Activated gamma-delta T cell treated with Interleukin-2 at 50 U/mL for 16 hours (primary cell): ENCODE measurements at places on chromosomes 2 and 18.

- DNase-seq = peak; percentile 11
Measured at GRCh38 chr2:73981081-73982001, 3.4 kb upstream of the TET3 start.

- no peak for DNase-seq
Measured at GRCh38 chr2:10120877-10121574, 1.5 kb upstream of the RRM2 start.

GRCh38 chr2:231384970-231385369 lies 10.5 kb upstream of the B3GNT7 start:
- DNase-seq = no peak

- no peak for DNase-seq
Measured at GRCh38 chr2:173584676-173585458, 230.2 kb downstream of the CDCA7 start.

GRCh38 chr18:22429564-22429963 lies 11.8 kb upstream of the CTAGE1 start:
- no peak for DNase-seq

DNA sequence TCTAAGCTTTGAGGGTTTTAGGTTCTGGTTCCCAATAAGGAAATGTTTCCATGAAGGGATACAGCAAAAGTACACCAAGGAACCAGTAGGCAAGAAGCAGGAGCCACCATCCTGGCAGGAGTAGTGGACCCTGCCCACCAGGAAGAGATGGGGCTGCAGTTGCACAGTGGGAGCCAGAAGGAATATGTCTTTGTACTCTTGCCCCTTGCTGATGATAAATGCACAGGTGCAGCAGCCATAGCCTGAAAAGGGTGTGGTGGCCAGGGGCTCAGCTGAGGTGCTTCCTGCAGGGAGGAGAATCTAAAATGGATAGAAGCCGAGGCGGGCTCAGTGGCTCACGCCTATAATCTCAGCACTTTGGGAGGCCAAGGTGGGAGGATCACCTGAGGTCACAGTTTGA lies 27.5 kb downstream of the TMEM127 start:
- DNase-seq = no peak

GRCh38 chr2:150887926-150888325 lies 373.7 kb downstream of the RBM43 start:
- DNase-seq = no peak

- DNase-seq = no peak
Measured at GRCh38 chr2:144323946-144324345, 196.0 kb downstream of the ZEB2 start.

DNA sequence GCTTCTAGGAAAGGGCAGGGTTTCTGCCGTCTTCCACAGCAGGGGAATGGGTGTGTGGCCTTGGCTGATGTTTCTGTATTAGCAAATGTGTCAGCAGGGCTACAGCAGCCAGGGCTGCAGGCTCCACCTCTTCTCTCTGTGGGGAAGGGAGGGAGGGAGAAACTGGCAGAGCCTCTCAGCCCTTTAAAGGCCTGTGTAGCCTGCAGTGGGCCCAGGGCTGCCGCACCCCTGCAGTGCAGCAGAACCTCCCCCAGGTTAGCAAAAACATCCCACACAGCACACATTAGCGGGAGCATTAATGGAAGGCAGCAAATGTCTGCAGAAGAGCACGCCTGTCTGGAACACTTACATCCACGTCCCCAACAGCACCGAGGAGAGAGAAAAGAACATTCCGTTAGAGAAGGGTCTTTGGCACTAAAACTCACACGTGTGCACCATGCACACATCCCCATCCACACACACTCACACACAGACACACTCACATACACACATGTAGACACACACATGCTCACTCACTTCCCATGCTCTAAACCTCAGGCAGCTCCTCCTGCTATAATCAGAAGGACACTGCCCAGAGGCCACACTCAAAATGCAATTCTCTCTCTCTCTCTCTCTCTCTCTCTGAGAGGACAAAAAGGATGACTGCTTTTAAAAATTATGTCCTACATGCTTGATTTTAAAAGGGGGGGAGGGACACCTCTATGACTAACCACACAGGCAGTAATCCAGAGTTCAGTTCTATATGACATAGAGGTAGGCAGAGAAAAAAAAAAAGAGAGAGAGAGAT lies 24.1 kb downstream of the MRPL35 start:
- DNase-seq = no peak

DNA sequence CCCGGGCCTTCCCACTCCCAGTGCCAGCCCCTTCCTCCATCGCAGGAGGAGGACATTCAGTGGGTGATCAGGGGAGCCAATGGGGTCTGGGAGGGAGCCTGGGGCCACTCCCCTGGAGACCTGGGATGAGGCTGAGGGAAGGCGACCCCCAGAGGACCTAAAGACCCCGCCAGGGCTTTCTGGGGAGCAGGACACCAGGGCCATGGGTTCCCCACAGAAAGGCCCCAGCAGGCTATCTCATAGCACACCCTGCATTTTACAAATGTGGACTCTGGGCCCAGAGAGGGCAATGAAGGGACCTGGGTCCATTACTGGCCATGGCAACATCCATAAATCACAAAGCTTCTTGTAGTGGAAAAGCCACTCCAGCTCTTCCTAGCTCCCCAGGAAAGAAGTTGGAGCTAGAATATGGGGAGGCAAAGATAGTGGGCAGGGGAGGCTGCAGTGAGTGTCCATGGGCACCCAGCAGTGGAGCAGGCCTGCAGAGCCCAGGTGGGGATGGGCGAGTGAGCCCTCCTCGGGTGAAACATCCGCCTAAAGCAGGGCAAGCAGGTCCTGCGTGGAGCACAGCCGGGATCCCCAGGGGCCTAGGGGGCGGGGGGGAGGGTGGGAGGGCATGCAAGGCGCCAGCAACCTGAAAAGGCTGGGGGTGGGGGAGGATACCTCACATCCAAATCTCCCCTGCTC lies 13.8 kb downstream of the CYP26B1 start:
- DNase-seq = no peak

- DNase-seq = no peak
Measured at GRCh38 chr18:8654503-8655451, 45.5 kb downstream of the RAB12 start.

- DNase-seq = no peak
Measured at GRCh38 chr18:57728941-57729511, 74.1 kb downstream of the ATP8B1 start.

GRCh38 chr18:8959551-8960135 lies 142.9 kb upstream of the NDUFV2 start:
- no peak for DNase-seq

DNA sequence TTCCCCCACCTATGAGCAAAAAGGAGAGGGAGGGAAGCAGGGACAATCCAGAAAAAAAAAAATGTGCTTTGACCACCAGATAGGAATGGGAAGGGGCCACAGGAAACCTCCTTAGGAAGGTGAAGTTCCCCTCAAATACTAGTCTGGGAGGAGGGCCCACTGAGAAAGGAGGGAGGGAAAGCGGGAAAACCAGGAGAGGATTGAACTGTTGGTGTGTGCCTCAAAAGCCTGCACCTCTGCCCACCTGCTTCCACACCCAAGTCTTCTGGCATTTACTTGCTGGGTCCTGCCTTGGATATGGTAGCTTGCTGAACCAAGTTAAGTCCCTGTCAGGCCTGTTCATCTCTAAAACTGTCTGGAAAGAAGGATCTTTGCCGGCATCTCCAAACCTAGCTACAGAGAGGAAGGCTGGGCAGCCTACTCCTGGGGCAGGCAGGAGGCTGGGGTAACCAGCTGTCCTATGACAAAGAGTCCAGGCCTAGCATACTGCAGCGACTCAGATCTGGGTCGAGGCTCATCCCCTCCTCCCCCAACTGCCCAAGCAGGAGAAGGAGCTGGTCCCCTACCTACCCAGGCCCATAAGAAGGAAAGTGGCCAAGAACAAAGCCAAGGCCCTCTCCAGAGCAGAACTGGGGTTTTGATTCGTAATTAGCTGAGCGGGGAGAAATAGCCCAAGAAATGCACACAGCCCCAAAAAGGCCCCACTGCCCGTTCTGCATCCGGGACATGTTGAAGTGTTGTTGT lies 3.0 kb downstream of the EN1 start:
- DNase-seq = no peak

- DNase-seq = no peak
Measured at GRCh38 chr2:11481426-11481788, 15.4 kb upstream of the E2F6 start.

GRCh38 chr18:55833543-55833942 lies 245.6 kb upstream of the TCF4 start:
- no peak for DNase-seq

- no peak for DNase-seq
Measured at GRCh38 chr18:49650426-49650891, 88.6 kb downstream of the LIPG start.

DNA sequence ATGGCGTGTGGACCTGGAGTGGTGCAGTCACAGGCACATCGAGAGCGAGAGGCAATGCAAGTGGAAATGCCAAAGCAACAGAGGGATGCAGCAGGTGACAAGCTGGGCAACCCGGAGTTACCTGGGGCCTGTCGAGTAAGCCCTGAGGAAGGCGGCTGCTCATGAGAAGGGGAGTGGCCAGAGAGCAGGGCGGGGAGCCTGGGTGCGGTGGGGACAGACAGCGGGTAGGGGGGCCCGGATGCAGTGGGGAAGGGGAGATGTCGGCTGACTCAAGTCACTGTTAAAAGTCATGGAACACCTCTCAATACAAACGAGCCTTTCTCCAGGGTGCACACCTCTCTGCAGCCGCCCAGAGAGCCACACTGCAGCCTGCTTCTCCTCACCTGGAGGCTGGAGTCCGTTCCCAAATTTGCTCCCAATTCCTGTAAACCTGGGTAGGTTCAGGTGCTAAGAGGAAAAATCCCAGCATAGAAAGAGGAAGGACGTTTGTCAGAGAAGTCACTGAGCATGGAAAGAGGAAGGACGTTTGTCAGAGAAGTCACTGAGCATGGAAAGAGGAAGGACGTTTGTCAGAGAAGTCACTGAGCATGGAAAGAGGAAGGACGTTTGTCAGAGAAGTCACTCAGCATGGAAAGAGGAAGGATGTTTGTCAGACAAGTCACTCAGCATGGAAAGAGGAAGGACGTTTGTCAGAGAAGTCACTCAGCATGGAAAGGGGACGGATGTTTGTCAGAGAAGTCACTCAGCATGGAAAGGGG lies 71.7 kb upstream of the TWIST2 start:
- DNase-seq = no peak

GRCh38 chr18:48940854-48941611 lies 9.7 kb downstream of the SMAD7 start:
- DNase-seq = peak; percentile 90

GRCh38 chr2:99279969-99280695 lies 20.9 kb downstream of the LYG1 start:
- DNase-seq = no peak

- DNase-seq = no peak
Measured at GRCh38 chr2:205699515-205700289, 17.4 kb downstream of the NRP2 start.

DNA sequence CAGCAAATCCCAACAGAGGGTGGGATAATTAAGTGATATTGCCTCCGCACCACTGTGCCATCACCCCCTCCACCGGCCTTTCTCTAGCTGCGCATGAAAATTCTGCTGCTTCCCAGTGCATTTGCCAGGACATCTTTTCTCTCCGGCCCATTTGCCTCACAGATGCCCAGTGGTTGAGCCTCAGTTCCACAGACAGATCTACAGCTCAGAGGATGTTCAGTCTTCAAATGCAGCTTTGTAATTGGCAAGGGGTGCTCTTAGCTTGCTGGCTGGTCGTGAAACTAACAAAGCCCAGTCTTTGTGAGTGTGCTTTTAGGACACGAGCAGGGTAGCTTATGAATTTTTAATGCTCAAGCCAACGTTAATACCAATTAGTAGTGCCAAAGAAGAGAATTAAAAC lies 253.3 kb upstream of the REV1 start:
- no peak for DNase-seq

DNA sequence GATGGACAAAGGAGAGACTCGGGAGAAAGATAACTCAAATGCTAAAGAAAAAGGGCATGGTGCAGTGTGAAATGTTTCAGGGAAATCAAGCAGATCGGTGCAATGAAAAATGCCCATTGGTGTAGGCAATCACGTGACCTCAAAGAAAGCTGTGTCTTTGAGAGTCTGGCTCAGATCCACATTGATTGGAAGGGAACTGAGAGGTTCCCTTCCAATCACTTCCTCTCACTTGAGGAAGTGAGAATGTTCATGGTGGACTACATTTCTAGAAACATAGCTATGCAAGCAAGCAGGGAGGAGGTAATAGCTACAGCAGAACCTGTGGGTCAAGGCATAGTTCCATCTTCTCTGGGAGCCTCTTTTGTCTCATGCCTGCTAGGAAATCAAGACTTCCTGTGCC lies 187.4 kb downstream of the LPIN1 start:
- no peak for DNase-seq

GRCh38 chr2:23934259-23934658 lies 6.0 kb upstream of the UBXN2A start:
- DNase-seq = no peak

DNA sequence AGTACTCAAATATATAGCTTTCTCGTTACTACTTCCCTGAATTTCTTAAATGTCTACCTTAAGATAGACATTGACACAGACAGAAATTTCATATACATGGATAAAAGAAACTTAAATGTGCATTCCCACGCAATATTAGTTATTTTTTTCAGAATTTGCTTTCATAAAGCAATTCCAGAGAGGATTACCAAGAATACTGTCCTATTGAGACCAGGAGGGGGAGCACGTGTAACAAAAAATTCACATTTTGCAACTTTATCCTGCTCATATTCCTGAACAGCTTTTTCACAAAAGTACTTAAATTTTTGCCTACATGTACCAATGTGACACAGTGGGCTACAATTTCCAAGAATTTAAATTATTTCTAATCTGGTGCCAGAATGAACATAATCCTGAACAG lies 30.7 kb upstream of the ERCC3 start:
- DNase-seq = no peak

- DNase-seq = no peak
Measured at GRCh38 chr2:65574993-65575392, 142.6 kb upstream of the SPRED2 start.

DNA sequence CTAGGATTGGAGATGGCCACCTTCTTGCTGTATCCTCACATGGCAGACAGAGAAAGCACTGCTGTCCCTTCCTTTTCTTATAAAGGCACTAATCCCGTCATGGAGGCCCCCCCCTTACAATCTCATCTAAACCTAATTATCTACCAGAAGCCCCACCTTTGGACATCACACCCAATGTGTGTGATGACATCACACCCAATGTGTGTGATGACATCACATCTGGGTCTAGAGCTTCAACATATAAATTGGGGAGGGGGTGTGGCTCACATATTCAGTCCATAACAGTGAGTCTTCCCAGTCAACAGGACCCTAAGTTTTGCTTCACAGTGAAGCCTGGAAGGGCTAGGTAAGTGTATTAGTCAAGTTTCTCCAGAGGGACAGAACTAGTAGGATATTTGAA lies 213.1 kb downstream of the NYAP2 start:
- DNase-seq = no peak

GRCh38 chr18:77647472-77647871 lies 397.8 kb downstream of the GALR1 start:
- DNase-seq = no peak
